ENCODE measurements at places on chromosomes 13 and 19. TPM values are rescaled to one million over a fixed set of nuclear protein-coding genes. Genes with fewer than 3 reads are reported as not detected.
A peak's percentile ranks its signal among the peaks of the same experiment; 100 is the strongest.

The NCLN gene
- 92.1 TPM for total RNA-seq

The TIMM29 gene
- 26.6 TPM for total RNA-seq

The ZNF132 gene
- total RNA-seq, result 3.6 TPM

The GPR18 gene
- not detected for total RNA-seq

The ACOD1 gene
- not detected for total RNA-seq

The ZNF230 gene
- total RNA-seq, result 4.5 TPM

The TPTE2 gene
- total RNA-seq, result not detected

The ICAM5 gene
- not detected for total RNA-seq

The CC2D1A gene
- 33.4 TPM for total RNA-seq

- H3K27me3 ChIP-seq, result no peaks in the 10 kb centered on the region
- peaks cover 12% of the 10 kb centered on the region for H3K4me1 ChIP-seq
- H3K4me3 ChIP-seq, result no peak overlapping the region
- H3K36me3 ChIP-seq, result no peaks in the 10 kb centered on the region
These were observed 3.5 kb downstream of the CCDC169 start for GRCh38 chr13:36294096-36294495.

DNA sequence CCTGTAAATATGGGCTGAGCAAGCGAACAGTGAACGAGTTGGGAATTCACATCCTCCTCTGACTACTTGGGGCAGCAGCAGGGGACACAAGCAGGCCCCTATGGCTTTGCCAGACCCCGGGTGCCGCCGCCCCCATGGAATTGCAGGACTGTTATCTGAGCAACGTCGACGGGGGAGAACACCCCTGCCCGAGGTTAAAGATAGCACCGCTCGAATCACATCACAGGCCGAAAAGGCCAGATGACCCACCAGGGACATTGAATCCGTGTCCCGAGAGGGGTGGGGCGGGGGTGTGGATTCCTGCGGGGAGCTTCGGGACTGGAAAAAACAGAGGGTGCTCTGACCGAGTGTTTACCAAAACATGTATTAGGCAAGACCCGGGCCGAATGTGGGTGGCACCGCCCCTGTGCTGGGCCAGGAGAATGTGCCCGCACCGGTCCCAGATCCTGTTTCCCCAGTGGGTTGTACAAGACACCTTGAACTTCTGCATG, 9.1 kb downstream of the FEM1A start:
- no peak for DNase-seq
- H3K4me3 ChIP-seq, result no peak overlapping the region
- peaks cover 9% of the 10 kb centered on the region for H3K4me1 ChIP-seq
- H3K36me3 ChIP-seq, result no peaks in the 10 kb centered on the region

DNA sequence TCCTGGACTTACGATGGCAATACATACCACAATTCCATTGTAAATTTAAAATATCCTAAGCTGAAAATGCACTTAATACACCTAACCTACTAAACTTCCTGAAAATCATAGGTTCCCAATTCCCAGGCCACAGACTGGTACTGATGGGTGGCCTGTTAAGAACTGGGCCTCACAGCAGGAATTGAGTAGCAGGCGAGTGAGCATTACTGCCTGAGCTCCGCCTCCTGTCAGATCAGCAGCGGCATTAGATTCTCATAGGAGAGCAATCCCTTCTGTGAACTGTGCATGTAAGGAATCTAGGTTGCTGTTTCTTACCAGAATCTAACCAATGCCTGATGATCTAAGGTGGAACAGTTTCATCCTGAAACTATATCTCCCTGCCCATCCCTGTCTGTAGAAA, 1670.2 kb upstream of the PCDH20 start:
- H3K36me3 ChIP-seq, result no peaks in the 10 kb centered on the region
- H3K27me3 ChIP-seq, result no peaks in the 10 kb centered on the region
- H3K4me1 ChIP-seq, result no peaks in the 10 kb centered on the region
- DNase-seq, result no peak
- no peak overlapping the region for H3K4me3 ChIP-seq

DNA sequence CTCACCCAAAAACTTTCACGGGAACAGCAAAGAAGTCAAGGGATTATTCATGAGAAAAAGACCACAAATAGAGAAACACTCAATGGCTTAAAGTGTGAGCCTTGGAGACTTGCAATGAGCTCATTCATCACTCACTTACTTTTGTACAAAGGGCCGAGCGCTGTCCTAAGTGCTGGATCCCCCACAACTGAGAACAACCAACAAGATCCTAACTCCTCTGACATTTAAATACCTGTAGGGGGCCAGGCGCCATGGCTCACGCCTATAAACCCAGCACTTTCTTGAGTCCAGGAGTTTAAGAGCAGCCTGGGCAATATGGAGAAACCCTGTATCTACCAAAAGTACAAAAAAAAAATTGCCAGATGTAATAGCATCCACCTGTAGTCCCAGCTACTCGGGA, 29.4 kb upstream of the ZNF507 start:
- H3K27me3 ChIP-seq, result no peaks in the 10 kb centered on the region
- DNase-seq, result no peak
- H3K4me3 ChIP-seq, result no peak overlapping the region
- H3K4me1 ChIP-seq, result no peaks in the 10 kb centered on the region
- no peaks in the 10 kb centered on the region for H3K36me3 ChIP-seq

GRCh38 chr13:51833980-51834379, 11.0 kb downstream of the TMEM272 start:
- no peaks in the 10 kb centered on the region for H3K4me1 ChIP-seq
- no peaks in the 10 kb centered on the region for H3K27me3 ChIP-seq
- DNase-seq, result no peak
- H3K27ac ChIP-seq, result no peak overlapping the region
- H3K4me3 ChIP-seq, result no peak overlapping the region
- no peaks in the 10 kb centered on the region for H3K36me3 ChIP-seq

GRCh38 chr13:60329221-60329923, 67.6 kb upstream of the TDRD3 start:
- H3K27ac ChIP-seq, result no peak overlapping the region
- H3K4me1 ChIP-seq, result no peaks in the 10 kb centered on the region
- H3K36me3 ChIP-seq, result no peaks in the 10 kb centered on the region
- H3K4me3 ChIP-seq, result no peak overlapping the region

- no peaks in the 10 kb centered on the region for H3K36me3 ChIP-seq
- no peaks in the 10 kb centered on the region for H3K27me3 ChIP-seq
- H3K4me3 ChIP-seq, result no peak overlapping the region
- no peak for DNase-seq
These were observed 10.2 kb downstream of the ENOX1 start for GRCh38 chr13:43776501-43777079.

DNA sequence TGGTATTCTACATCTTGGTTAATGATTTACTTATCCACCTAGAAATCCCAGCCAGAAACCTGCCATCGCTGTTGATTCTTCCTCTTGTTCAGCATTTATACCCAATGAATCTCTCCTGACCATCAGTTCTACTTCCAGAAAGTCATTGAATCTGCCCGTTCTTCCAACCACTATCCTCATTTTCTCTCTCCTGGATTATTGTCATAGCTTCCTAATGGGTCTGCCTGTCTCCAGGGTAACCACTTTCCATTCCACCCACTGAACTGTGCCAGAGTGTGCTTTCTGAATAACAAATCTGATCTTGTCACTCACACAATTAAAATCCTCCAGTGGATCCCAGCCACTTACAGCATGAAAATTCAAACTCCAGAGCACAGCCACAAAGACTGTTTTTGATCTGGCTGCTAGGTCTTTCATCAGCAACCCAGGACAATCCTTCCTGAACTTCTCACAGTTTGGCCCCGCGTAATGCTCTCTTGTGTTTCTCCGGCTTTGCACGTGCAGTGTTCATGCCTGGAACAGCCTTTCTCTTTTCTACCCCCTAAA, 330.6 kb downstream of the SPRY2 start:
- H3K27me3 ChIP-seq, result no peaks in the 10 kb centered on the region
- no peaks in the 10 kb centered on the region for H3K4me1 ChIP-seq
- DNase-seq, result no peak
- H3K27ac ChIP-seq, result no peak overlapping the region
- no peak overlapping the region for H3K4me3 ChIP-seq
- H3K36me3 ChIP-seq, result no peaks in the 10 kb centered on the region

GRCh38 chr19:22783651-22784410, at the start of gene ZNF99:
ZNF99 (minus strand) TSS chr19:22784151; CDS start chr19:22784016, 135 bp downstream.
- no peak within 1 kb of the TSS for H3K4me3 ChIP-seq
- DNase-seq, result peak; percentile 52
- H3K27me3 ChIP-seq, result no peaks in the 10 kb centered on the region
- no peak within 1 kb of the TSS for H3K27ac ChIP-seq
- no peaks in the 10 kb centered on the region for H3K36me3 ChIP-seq
- H3K4me1 ChIP-seq, result no peaks in the 10 kb centered on the region

- H3K27ac ChIP-seq, result peak overlapping the region; percentile 70
- H3K36me3 ChIP-seq, result no peaks in the 10 kb centered on the region
- DNase-seq, result peak; percentile 70
- H3K4me1 ChIP-seq, result no peaks in the 10 kb centered on the region
These were observed 2.3 kb downstream of the PEG3 start for GRCh38 chr19:56838024-56838908.

- no peaks in the 10 kb centered on the region for H3K27me3 ChIP-seq
- no peaks in the 10 kb centered on the region for H3K36me3 ChIP-seq
- no peak for DNase-seq
- H3K4me3 ChIP-seq, result no peak overlapping the region
- no peaks in the 10 kb centered on the region for H3K4me1 ChIP-seq
- no peak overlapping the region for H3K27ac ChIP-seq
These were observed 42.8 kb upstream of the NDUFS7 start for GRCh38 chr19:1340681-1341469.

DNA sequence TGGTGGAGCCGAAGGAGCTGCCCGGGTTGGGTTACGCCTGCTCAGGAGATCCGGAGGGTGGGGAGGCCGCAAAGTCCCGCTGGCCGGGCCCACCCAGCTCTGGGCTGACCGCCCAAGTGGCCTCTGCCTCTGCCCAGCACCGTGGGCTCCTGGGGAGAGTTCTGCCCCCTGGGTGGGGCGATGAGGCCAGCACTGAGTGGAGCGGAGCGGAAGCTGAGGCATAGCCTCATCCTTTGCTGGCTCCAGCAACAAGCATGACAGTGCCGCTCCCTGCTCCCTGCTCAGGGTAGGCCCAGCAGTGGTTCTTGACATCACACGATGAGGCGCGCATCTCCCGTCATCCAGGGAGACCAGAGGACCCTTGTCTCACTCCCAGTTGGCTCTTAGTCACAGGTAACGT, 22.5 kb downstream of the CCDC8 start:
- no peaks in the 10 kb centered on the region for H3K27me3 ChIP-seq
- DNase-seq, result peak; percentile 21
- H3K27ac ChIP-seq, result no peak overlapping the region

DNA sequence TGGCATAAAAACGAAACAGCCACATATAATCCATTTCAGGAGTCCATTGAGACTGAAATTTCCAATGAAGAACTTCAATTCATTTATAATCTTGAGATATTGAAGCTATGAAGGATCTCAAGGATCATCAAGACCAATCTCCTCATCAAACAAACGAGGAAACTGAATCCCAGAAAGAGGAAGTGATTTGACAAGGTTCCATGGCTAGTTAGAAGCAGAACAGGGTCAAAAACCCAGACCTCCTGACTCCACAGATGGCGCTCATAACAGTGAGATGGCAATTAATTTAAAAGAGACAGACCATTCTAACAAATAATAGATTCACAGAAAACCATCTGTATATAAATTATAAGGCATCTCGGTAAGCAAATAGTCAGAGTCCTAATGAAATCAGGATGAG, 229.7 kb downstream of the KCTD12 start:
- H3K4me1 ChIP-seq, result no peaks in the 10 kb centered on the region
- H3K4me3 ChIP-seq, result no peak overlapping the region
- H3K36me3 ChIP-seq, result no peaks in the 10 kb centered on the region
- no peaks in the 10 kb centered on the region for H3K27me3 ChIP-seq

- H3K27me3 ChIP-seq, result no peaks in the 10 kb centered on the region
- DNase-seq, result no peak
- H3K36me3 ChIP-seq, result no peaks in the 10 kb centered on the region
- no peak overlapping the region for H3K27ac ChIP-seq
These were observed 222.4 kb downstream of the KCTD12 start for GRCh38 chr13:76663592-76664335.

DNA sequence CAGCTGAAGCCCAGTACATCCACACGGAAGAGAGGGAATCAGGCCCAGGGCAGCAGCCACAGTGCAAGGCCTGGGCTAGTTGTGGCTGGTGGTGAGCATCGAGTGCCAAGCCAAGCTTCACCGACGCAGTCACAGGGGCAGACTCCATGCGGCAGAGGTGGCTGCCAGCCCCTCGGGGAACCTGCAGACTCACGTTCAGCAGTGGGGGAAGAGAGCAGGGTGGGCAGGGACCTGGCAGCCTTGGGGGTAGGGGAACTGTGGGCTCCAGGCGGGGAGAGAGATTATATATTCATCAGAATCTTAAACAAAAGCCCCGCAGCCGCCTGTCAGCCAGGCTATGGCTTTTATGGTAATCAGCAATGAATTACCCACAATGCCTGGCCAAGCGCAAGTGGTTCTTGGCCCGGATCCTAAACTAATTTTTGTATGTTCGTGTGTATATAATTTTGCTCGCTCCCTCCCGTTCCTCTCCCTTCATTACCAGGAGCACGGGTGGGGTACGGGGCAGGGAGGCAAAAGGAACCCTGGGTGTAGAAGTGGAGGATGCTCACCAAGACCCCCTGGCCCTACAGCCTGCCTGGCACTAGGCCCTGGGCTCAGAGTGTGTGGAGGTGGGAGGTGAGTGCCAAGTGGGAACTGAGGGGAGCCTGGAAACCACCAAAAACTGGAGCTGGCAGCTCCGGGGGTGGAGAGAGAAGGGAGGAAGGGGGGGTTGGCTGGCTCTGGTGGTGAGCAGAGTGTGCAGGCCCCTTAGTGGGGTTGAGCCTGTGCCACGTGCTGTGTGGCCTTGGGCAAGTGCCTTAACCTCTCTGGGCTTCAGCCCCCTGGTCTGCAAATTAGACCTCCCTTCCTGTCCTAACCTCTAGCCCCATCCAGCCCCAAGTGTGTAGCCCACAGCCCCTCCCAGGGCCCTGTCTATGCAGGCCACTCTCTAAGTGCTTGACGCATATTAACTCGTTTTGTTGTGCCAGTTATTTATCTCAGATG, 31.9 kb downstream of the PTPRS start:
- H3K36me3 ChIP-seq, result no peaks in the 10 kb centered on the region
- H3K4me1 ChIP-seq, result no peaks in the 10 kb centered on the region
- H3K27ac ChIP-seq, result no peak overlapping the region
- H3K4me3 ChIP-seq, result no peak overlapping the region
- H3K27me3 ChIP-seq, result no peaks in the 10 kb centered on the region

GRCh38 chr19:32573492-32573794, 7.5 kb upstream of the PDCD5 start:
- H3K4me1 ChIP-seq, result no peaks in the 10 kb centered on the region
- no peaks in the 10 kb centered on the region for H3K36me3 ChIP-seq
- no peak overlapping the region for H3K27ac ChIP-seq
- DNase-seq, result no peak
- H3K4me3 ChIP-seq, result no peak overlapping the region
- no peaks in the 10 kb centered on the region for H3K27me3 ChIP-seq

DNA sequence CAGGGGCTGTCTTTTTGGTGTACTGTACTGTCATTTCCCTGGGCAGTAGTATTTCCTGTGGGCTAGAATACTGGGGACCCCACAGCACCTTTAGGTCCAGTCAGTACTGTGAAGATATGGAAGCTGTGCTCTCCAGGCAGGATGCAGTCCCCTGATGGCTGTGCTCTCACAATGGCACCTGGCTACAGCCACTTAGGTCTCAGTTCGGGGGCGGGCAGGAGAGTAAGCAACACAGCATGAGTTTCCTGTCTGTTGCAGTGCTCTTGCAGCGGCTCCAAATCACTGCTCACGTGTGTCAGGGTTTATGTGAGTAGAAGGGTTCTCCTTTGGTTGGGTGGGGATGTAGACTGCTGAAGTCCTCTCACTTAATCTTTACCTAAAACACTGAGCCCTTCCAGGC, 810.4 kb downstream of the DACH1 start:
- no peak overlapping the region for H3K4me3 ChIP-seq
- H3K36me3 ChIP-seq, result no peaks in the 10 kb centered on the region
- no peaks in the 10 kb centered on the region for H3K27me3 ChIP-seq
- DNase-seq, result no peak

- peaks cover 9% of the 10 kb centered on the region for H3K4me1 ChIP-seq
- no peaks in the 10 kb centered on the region for H3K36me3 ChIP-seq
- no peak for DNase-seq
- H3K4me3 ChIP-seq, result no peak overlapping the region
- H3K27me3 ChIP-seq, result no peaks in the 10 kb centered on the region
- no peak overlapping the region for H3K27ac ChIP-seq
These were observed 27.3 kb downstream of the C13orf46 start for GRCh38 chr13:113946409-113947181.

Data from adrenal gland (tissue), 19 donors.